ENCODE measurements at places on chromosomes 7 and 10.

- DNase-seq, result no peak
Measured at GRCh38 chr10:119335671-119336353, 128.4 kb downstream of the GRK5 start.

DNA sequence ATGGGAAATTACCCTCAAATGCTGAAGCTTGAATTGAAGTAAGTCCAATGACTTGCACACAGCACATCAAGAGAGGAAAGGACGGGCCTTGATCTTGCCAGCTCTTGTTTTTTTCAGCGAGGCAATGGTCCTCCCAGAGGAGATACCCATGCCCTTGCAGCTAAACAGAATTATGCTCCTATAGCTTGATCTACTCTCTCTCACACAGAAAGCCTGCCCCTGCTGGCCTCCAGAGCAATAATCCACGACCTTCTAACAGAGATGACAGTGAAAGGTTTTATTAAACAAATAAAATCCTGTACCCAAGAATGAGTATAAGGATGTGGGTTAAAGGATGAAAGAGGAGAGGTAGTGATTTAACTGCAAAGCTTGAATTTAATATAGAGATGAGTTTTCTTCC, 268.0 kb downstream of the ADRA2A start:
- DNase-seq, result no peak

DNA sequence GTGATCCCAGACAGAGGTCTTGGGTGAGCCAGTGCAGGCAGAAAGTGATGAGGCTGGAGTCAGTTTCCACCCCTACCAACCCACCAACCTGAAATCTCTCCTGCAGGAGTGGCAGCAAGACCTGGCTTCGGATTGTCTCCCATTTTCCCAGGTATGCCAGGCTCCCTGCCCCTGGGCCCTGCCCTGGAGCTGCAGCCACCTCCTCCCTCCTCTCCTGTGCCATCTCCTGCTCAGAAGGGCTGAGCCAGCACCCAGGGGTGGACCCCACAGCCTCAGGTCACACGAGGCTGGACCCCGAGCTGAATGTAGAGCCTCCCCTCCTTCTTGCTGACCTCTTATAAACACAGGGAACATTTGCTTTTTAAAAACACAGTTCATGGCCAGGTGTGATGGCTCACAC, 17.0 kb upstream of the LIMK1 start:
- DNase-seq, result no peak

GRCh38 chr7:139960157-139960556, 102.6 kb downstream of the PARP12 start:
- no peak for DNase-seq

DNA sequence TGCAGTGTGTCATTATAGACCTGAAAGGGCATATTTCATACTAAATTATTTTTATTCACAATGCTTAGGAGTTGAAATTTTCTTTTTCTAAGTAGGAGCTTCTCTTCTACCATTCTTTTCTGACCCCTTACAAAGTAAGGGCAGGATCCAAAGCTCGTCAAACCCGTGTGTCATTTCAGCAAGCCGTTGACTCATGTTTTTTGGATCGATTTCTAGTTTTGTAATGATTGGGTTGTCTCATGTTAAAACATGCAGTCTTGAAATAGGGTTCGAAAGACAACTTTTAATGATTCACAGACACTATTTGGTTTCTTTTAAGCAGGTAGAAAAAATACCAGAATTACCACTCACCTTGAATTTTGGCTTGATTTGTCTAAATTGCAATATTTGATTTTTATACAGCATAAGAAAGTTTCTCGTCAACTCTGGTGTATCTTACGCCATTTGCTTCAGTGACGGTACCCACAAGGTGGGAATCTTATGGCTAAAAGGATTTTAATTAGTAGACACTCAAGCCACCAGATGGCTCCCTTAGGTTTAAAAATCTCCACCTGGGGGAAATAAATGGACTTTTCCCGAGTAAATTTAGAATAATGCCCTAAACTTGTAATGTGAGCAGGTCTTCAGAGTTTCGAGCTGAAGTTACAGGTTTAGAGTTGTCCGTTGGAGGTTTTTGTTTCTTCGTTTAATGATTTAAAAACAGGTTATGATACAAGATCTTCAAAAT, 283.4 kb downstream of the CCDC3 start:
- no peak for DNase-seq

- no peak for DNase-seq
Measured at GRCh38 chr10:80133206-80133605, 676 bp downstream of the PLAC9 start.

GRCh38 chr7:15829691-15830090, 143.2 kb upstream of the MEOX2 start:
- DNase-seq, result no peak

DNA sequence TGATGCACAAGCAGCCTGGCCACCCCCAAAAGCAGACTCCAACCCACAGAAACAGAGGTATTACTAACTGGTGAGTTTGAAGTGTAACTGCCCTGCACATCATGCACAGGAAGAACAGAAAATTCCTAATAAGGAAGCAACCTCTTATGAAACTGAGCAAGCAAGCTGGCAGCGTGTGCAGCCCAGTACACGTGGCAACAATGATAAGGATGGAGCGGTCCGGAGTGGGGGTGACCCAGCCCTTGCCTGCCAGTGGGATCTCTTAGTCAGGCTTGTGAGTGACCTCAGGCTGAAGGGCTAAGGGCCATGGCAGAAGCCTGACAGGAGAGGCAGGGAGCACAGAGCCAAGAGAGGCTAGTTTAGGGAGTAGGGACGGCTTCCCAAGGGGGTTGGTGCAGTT, 22.1 kb upstream of the AOAH start:
- no peak for DNase-seq

GRCh38 chr10:95245425-95246055, 45.3 kb downstream of the PDLIM1 start:
- DNase-seq, result no peak

- no peak for DNase-seq
Measured at GRCh38 chr7:98224701-98225181, 13.5 kb downstream of the BHLHA15 start.

DNA sequence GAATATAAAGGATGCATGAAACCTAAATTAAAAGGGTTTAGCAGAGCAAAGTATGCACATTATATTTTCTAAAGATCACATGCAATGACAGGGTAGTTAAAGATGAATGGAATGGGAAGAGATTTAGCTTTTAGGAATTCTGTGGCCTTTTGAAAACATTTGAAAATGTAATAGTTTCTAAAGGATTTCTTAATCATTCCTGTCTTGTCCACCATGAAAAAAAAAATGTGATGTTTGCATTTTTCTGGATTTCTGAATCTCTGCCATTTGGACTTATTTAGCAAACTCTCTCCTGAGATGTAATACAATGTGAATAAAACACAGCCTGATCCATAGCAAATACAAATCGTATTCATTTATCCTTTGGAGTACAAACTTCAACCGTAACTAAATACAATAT, 126.6 kb upstream of the RAB11FIP2 start:
- DNase-seq, result no peak

DNA sequence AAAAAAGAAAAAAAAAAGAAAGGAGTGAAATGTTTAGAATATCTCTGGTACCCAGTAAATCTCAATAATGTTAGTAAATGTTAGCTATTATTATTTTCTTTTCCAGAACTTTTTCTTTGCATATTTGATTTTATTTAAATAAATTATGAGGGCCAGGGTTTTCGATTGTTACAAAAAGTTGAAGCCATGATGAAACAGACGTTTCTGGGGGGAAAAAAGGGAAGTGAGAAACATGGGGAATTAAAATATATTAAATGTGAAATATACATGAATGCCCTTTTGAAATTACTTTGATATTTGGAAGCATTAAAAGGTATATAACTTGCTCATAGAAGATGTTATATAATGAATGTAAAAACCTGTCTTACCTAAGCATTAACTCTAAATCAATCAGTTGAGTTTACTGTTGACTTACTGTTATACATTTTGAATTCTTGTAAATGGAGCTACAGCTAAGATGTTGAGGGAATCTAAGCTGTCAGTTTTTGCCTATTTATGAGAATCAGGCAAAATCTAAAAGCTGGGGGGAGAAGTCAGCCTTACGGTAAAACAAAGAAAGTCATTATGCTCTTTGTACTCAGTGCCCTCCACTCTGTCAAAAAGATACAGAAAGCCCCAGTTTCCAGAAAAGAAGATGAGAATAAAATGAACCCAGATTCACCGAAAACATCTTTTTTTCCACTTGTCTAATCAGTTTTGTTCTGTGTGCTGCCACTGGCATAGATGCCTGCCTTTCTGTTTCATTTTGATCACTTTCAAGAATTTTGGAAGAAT, 30.0 kb upstream of the KDM7A start:
- no peak for DNase-seq

- no peak for DNase-seq
Measured at GRCh38 chr7:147516391-147516790, 1074.2 kb upstream of the C7orf33 start.
